ENCODE measurements at places on chromosomes 7 and 10. TPM values are rescaled to one million over a fixed set of nuclear protein-coding genes. Genes with fewer than 3 reads are reported as not detected.
A peak's percentile ranks its signal among the peaks of the same experiment; 100 is the strongest.

LMOD2 gene
- not detected for total RNA-seq

GRCh38 chr10:31697271-31698180 is 231.1 kb downstream of the ARHGAP12 start:
- DNase-seq: no peak

TUBB8 gene
- total RNA-seq: 0.34 TPM

- no peak for DNase-seq
These were observed 3.9 kb upstream of the VGF start for GRCh38 chr7:101169110-101169837.

DNA sequence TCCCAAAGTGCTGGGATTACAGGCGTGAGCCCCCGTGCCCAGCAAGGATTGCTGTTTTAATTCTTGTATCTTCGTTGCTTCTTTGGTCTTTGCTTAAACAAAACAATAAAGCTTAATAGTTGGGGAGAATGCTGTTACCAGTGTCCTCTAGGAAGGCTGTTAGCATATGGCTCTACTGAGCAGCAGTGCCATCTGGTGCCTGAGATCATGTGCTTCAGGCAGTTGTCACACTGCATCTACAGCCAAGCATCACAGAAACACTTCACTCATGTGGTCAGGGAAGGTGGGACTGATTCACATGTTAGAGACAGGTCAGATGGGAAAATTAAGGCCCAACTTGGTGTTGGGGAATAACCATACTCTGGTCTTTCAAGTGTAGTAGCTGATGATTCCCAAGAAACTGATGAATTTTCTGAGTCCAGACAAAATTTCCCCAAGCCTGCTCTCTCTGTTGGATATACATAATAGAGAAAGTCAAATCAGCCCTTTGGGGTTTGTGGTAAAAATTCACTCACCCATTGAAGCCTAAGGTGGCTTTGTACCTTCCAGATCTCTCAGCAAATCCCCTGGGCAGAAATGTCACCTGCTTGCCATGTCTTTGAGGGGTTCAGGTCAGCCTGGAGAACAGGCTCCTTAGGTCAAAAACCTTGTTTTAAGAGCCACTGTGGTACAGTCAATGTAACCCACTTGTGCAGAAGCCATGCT is 28.4 kb downstream of the UBE2D4 start:
- DNase-seq: peak; percentile 43

RAB19 gene
- 4.7 TPM for total RNA-seq

OGDHL gene
- total RNA-seq: 1.0 TPM

FKBP9 gene
- total RNA-seq: 160 TPM

DNA sequence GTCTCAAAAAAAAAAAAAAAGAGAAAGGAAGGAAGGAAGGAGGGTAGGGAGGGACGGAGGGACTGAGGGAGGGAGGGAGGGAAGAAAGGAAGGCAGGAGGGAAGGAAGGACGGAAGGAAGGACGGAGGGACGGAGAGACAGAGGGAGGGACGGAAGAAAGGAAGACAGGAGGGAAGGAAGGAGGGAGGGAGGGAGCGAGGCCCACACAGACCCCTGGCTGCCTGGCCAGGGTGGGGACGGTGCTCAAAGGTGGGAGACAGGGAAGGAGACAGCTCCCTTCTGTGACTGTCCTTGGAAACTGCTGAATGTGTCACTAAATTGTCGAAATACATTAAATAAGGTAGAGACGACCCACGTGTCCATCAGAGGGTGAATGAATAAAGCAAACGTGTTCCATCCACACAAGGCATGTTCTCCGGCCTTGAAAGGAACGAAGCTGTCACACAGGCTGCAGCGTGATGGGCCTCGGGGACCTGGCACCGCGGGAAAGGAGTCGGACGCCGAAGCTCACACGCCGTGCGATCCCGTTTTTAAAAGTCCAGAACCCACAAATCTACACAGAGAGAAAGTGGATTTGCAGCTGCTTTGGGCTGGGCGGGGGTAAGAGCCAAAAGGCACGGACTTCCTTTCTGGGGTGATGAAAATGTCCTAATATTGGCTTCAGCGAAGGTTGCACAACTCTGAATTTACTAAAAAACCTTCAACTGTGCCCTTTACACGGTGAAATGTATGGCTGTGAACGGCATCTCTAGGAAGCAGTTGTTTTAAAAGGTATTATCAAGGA is 23.3 kb downstream of the ADAP1 start:
- DNase-seq: no peak

DNA sequence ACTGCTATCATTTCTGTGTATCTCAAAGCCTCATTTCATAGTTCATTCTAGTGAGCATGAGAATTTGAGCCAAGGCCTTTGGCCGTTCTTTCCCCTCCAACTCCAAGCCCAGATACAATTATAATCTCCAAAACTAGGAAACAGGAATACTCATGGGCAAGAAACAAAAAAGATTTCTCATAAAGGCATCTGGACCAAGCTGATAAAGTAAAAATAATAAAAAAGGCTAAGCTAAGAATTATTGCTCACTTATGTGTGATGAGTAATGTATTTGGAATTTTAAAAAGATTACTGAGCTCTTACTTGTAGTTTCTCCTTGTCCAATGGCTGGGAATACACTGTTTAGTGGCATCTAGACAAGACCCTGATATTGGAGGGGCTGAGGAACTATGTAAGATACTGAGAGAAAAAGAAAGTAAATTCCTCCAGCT is 196.4 kb upstream of the POM121L12 start:
- no peak for DNase-seq

CD36 gene
- not detected for total RNA-seq

DNA sequence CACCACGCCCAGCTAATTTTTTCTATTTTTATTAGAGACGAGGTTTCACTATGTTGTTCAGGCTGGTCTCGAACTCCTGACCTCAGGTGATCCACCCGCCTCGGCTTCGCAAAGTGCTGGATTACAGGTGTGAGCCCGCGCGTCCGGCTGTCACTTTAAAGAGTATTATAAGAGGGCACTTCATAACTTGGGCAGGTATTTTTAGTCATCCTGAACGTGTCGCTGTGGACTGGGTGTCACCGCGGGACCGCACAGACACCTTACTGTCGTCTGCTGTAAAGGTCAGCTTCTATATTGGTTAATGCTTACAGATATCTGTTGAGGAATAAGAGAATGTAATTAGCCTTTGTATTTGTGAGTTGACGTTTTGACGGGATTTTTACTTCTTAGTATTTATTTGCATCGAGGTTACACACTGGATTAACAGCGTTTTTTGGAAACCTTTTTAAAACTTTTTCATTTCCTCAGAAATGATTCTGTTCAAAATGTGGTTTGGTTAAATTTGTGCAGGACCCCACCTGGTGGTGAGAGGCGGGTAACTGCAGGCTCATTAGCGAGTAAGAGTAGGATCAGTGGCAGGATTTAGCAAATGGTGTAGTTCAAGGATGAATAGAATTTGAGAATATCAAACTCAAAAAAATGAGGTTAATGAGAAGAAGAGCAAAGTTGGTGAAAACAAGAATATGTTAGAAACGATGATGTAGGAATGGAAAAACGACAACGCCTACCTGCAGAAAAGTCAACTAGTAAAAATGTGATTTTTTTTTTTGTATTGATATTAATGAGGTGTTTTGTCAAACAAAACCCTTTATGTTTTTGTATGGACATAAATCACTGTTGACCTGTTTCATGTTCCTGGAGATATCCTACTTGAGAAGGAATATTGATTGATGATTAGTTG is 3.2 kb downstream of the DNAJB6 start:
- peak; percentile 76 for DNase-seq

C7orf57 gene
- 0.24 TPM for total RNA-seq
